Activated CD8-positive, alpha-beta memory T cell treated with anti-CD3 and anti-CD28 coated beads for 24 hours (primary cell): ENCODE measurements at places on chromosomes 5 and 9.

- no peak for DNase-seq
These were observed 158.1 kb downstream of the NPR3 start for GRCh38 chr5:32869216-32869615.

- peak; percentile 86 for DNase-seq
These were observed 20.3 kb downstream of the ANXA2R start for GRCh38 chr5:43019614-43020398.

GRCh38 chr9:38380230-38380871 is 12.2 kb upstream of the ALDH1B1 start:
- no peak for DNase-seq

GRCh38 chr9:121897140-121897539 is 196.0 kb downstream of the TTLL11 start:
- DNase-seq, result no peak

GRCh38 chr9:109953300-109953699 is 173.3 kb downstream of the PALM2AKAP2 start:
- no peak for DNase-seq

DNA sequence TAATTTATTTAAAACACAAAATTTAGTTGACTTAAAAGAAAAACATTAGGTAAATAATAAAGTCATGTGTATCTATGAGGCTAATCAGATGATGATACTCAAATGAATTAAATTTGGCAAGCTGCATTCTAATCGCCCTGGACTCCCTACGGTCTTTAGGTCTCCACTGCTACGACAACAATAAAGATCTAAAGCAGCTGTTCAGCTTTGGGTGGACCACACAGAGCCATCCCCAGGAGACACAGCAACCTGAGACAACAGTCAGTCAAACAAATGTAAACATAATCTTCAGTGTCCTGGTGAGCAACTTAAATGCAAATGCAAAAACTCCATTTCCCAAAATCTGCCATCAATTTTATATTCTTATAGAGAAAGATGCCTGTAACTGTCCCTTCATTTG is 65.5 kb downstream of the MCTP1 start:
- DNase-seq, result no peak

GRCh38 chr9:124137009-124137943 is 120.5 kb upstream of the NEK6 start:
- DNase-seq, result no peak

- DNase-seq, result no peak
These were observed 197.4 kb upstream of the MAP3K1 start for GRCh38 chr5:56617998-56618397.

DNA sequence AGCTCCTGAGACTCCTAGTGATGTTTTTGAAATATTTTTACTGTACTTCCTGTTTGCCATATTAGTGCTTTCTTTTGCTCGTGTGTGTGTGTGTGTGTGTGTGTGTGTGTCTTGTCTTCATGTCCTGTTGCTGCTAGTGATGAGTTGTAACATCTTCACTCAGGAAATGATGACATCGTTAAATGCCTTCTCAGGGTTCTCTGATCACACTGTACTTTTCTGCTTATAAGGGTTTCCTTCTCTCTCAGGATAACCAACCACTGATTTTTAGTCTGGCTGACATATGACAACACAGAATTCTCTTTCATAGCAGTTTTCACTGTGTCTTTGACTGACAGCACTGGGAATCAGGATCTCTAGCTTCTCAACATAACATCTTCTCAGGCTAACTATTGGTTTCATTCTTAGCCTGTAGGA is 16.1 kb downstream of the SV2C start:
- no peak for DNase-seq

DNA sequence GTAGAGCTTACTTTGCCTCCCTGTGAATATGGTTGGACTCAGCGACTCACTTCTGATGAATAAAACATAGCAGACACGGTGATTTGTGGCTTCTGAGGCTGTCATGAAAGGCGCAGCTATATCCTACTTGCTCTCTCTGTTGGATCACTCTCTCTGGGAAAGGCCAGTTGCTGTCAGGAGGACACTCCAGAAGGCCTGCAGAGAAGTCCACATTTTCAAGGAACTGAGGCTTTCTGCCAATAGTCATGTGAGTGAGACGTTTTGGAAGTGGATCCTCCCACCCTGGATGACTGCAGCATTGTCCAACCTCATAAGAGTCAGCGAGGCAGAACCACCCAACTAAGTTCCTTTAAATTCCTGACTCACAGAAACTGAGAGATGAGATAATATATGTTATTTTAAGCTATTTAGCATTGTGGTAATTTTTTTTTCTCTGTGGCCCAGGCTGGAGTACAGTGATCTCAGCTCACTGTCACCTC is 156.0 kb upstream of the MAST4 start:
- DNase-seq, result no peak

DNA sequence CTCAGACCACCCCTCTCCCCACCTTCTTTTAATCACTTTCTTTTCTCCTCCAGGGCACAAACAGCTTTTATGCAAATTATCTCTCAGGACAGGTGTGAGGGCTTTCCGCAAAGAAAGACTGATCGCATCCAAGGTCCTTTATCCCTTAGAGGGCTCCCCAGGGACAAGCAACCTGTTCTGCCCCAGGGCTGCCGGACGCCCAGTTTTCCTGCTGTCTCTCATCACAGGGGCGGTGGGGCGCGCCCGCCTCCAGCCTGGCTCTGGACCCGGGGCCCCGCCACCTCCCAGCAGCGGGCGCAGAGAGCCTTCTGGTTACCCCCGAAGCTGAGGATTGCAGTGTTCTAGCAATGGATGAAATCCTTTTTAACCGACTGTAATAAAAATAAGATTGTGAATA is 266.1 kb downstream of the CWC27 start:
- no peak for DNase-seq

DNA sequence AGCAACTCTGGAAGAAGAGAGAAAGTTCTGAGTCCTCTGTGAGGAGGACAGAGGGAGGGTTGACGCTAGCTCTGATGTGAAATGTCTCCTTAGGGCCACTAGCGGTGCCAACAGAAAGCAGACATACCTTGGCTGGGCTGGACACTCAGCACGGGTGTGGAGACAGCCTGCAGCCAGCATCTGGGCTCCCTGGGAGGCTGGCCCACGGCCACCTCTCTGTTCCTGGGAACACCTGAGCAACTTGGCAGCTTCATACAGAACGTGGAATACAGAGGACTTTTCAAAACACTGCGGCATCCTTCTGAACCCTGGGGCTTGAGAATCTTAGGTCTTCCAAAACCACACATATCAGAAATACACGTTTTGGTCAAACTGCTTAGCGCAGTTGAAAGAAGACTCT is 269.1 kb downstream of the FSTL4 start:
- no peak for DNase-seq

DNA sequence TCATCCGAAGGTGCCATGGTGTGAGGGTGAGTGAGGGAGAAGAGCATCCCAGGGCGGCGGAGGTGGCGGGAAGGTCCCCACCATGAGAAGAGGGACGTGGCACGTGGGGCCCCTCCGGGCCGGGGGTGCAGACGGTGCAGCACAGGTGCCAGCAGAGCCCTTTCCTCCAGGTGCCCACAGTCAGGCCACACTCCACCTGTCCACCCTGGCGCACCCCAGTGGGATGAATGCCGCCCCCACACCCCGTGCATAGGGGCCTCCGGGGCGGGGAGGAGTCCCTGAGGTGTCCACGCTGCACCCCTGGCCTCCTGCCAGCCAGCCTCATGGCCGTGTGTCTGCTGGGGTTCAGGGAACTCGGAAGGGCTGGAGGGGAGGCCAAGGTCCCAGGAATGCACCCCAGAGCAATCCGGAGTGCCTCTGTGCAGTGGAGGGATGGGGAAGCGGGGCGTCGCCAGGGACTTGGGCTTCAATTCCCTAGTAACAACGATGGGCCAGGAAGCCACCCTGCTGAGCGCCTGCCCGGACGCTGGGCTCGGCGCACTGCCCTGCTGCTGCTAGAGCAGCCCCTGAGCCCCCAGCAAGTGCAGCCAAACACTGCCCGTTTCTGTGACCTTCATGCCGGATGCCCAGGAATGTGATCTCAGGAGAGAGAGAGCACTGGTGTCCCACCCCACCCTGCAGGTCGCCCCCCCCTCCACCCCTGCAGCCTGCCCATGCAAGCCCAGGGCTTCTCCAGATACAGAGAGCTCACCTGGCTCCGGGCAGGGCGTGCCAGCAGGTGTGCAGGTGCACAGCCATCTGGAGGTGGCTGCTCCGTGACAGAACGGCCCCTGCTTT is 8.8 kb upstream of the NACC2 start:
- DNase-seq, result no peak

- DNase-seq, result no peak
These were observed 40.5 kb downstream of the NKD2 start for GRCh38 chr5:1048861-1049838.

DNA sequence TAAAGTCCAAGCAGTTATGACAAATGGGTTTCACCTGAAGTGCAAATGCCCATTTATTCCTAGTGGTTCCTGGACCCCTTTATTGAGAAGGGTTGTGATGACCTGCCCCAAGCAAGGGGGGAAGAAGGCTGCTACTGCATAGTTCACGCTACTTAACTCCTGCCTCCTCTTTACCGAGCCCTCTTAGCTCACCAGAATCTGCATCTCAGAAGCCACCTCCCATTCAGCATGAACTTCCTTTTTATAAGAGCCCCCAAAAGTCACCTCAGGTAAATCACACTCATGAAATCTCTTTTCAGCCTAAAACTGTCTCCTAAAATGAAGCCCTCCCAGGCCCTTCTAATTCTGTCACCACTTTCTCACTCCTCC is 26.6 kb upstream of the C9orf72 start:
- DNase-seq, result no peak

DNA sequence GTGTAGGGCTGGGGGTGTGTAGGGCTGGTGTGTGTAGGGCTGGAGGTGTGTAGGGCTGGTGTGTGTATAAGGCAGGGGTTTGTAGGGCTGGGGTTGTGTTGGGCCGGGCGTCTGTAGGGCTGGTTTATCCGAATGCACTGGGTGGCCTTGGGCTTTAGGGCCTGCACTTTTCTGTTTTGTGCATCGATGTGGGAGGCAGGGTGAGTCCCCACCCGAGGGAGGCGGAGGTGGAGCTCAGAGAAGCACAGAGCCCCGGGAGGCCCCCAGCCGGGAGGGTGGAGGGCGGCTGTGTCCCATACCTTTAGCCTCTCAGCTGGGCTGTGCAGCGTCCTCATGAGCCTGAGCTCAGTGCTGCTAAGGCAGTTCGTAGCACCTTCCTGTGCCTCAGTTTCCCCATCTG is 13.5 kb downstream of the COL5A1 start:
- no peak for DNase-seq

DNA sequence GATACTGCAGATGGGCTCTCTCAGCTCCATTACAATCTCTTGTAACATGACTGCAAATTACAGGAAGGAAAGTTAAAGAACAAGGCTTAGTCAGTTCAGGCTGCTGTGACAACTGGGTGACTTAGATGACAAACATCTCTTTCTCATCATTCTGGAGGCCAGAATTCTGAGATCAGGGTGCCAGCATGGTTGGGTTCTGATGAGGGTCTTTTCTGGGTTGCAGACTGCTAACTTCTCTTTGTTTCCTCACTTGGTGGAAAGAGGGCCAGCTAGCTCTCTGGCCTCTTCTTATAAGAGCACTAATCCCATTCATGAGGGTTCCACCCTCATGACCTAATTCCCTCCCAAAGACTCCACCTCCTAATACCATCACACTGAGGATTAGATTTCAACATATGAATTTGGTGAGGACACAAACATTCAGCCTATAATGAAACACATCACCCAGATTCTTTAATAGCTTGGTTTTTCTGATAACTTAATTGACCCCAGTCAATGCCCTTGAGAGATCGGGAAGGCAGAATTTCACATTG is 73.6 kb upstream of the MAMDC2 start:
- DNase-seq, result no peak

- DNase-seq, result peak; percentile 51
These were observed 13.5 kb downstream of the RGS3 start for GRCh38 chr9:113477058-113477457.

DNA sequence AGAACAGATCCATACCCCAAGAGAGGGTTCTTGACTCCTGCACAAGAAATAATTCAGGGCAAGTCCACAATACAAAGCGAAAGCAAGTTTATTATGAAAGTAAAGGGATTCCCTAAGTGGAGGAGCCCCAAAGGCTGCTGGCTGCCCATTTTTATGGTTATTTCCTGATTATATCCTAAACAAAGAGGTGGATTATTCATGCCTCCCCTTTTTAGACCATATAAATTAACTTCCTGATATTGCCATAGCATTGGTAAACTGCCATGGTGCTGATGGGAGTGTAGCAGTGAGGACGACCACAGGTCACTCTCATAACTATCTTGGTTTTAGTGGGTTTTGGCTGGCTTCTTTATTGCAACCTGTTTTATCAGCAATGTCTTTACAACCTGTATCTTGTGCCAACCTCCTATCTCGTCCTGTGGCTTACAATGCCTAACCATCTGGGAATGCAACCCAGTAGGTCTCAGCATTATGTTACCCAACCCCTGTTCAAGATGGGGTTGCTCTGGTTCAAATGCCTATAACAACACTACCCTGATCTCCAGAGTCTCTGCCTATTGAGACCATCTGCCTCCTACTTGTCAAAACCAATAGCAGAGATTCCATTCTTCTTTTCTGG is 154.4 kb upstream of the GRAMD2B start:
- DNase-seq, result no peak

DNA sequence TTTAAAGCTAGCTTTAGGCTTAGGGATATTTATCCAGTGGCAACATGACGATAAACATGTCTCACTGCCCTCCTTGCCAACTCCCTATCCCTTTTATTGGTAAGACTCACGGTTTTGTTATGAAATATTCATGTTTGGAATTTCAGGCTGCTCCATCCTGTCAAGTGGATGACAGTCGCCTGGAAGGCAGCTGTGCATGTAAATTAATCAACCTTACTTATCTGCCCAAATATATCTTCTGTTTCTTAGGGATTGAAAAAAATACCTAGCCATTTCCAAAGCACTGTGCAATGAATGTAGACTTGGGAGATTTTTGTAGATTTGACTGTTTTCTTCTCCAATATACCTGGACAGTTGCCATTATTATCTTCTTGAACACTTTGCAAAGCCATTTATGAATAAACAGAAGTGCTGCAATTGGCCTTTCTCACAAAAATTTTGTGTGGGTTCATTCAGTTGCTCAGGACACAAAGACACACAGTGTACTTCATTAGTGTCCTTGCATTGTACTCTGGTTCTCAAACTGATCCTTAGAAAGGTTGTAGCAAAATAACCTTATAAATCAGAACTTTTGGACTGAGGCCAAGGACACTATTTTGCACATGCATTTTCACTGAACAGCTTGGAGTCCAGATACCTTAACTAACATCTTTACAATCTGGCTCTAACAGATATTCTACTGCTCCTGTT is 889.4 kb upstream of the SEMA6A start:
- DNase-seq, result no peak

DNA sequence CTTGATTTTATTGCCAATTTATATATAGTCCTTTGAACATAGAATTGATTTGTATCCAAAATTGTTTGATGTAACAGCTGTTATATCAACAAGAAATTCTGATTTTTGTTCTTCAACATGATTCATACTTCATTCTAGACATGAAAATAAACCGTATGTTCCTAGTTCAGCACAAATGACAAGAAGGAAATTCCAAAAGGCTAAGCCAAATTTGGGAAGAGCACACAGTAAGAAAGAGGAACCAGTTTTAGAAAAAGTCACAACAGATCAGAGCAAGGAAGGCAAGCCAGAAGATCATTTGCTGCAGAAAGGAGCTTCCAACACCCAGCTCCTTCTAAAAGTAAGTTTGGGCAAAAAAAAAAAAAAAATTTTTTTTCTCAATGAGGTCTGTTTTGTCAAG is 65.0 kb upstream of the MCCC2 start:
- DNase-seq, result no peak
